ENCODE measurements at places on chromosomes 11 and 22.
A peak's percentile ranks its signal among the peaks of the same experiment; 100 is the strongest.

DNA sequence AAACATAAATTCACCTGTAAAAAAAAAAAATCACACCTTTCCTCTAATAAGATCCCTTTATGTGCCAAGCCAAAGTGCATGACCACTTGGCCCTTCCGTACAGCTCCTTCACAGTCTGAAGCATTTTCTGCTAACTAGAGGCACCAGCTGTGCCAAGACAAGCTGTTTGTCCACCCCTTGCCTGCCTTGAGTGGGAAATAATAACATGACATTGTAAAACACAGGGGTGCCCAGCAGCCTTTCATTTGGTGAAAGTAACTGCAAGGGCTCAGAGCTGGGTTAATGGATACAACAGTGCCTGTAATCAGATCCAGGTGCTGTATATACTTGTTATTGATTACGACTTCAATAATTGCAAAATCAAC lies 59.2 kb downstream of the DDIAS start:
- DNase-seq: peak; percentile 76

DNA sequence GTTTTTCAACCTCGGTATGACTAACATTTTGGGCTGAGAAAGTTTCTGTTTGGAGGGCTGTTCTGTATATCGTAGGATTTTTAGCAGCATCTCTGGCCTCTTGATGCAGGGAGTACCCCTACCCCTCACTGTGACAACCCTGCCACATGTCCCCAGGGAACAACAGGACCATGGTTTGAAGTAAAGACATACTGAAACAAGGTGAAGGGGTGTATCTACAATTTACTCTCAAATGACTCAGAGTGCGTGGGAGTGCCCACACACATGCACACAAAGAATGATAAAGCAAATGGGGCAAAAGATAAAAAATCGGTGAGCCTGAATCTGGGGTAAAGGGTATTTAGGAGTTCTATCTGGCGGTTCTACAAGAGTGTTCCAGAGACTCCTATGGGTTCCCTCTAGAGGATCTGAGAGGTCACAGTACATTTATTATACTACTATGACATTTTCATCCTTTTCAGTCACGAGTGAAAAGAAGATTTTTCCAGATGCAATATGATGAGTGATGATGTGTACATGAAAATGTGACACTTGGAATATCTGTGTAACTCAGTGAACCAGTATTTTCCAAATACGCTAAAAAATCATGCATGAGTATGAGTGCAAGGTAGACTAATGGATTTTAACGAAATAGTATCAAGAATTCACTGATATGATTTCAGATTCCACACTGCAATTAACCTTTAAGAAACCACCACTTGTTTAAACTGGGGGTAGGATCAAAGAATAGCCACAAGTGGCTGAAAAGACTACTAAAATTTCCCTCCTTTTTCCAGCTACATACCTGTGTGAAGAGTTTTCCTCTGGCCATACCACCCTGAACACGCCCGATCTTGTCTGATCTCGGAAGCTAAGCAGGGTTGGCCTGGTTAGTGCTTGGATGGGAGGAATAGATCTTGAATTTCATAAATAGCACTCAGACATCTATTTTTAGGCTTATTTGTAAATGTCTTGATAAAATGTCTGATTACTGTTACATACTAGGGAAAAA lies 56.3 kb upstream of the YPEL1 start:
- no peak for DNase-seq

DNA sequence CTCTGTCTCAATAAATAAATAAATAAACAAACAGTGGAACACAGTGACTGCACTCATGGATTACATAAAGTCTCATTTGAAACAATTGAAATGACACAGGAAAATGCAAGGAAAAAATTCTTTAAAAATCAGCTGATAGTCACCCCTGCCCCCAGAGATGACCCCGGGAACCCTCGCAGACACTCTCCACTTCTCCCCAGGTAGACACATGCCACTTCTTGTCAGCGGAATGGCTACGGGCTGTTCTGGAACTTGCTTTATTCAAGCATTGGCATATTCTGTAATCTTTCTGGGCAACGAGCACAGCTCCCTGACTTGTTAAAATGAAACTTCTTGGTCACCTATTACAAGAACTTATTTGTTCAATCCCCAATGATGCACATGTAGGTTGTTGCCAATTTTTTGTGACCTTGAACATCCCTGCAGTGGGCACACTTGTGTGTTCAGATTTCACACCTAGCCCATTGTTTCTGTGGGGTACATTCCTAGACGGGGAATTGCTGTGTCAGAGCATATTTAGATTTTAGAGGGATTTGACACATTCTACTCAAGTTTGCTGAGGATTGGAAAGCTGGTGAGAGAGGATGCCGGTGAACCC lies 32.8 kb downstream of the MYEOV start:
- DNase-seq: no peak

DNA sequence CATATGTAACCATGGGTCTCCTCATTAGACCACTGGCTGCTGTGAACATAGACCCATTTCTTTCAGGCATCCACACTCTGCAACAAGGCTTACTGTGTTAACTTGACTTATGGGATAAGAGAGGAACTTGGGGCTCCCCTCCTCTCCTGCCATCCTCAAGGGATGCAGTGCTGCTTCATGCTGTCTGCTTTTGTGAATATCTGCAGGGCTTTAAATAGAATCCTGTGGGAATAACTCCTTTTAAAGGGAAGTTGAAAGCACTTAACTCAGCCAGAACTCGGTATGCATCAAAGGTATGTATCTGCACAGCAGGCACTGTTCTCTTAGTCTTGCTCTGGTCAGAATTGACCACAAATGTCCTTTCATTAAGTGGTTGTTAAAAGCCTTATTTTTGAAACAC lies 222.5 kb upstream of the KIRREL3 start:
- DNase-seq: no peak

DNA sequence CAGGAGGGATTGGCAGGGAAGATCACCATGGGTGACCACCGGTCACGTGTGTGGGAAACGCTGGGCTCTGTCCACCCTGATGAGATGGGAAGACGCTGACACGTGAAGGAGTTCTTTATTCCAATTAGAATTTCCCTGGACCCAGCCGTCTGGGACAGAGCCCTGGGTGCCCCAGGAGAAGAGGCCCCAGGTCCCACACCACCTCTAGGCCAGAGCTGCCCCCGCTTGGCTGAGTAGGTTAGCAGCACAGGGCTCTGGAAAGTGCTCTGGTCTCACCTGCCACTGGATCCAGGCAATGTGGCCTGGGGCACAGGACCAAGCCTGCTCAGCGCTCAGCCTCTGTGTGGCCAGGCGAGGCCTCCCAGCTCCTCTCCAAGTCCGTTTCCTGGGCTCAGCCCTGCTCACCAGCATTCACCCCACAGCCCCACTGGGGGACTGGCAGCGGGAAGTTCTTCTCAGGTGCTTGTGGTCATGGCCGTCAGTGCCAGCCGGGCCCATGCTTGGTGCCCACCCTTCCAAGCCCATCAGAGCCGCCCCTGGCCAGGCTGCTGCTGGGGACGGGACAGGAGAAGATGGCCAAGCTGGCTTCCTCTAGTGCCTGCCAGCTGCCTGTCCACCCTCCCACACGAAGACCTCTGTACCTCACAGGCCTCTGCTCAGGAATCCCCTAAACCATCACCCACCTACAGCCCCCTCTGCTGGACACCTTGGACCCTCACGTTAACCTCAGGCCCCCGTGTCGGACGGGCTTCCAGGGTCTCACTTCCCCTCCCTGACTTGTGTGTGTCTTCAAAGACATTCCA lies 62.5 kb upstream of the FGF3 start:
- no peak for DNase-seq

DNA sequence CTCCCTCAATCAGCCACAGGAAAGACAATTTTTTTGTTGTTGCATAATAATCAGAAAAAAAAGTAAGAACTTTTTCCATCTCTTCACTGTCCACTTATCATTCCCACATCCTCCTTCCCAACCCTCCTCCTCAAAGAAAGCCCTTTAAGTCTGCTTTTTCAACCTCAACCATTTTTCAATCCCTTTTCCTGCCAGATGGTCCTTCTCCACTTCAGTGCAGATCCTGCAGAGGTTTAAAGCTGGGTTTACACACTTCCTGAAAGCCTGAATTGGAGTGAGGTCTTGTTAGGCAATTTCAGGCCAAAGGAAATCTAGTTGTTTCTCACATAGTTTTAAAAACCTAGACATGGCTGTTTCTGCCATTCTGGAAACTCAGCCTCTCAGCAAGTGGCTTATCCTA lies 78.3 kb downstream of the RPL27A start:
- no peak for DNase-seq

Data from DMS79 (cell line).